ENCODE measurements at places on chromosomes 11 and 22. TPM values are rescaled to one million over a fixed set of nuclear protein-coding genes. Genes with fewer than 3 reads are reported as not detected.
A peak's percentile ranks its signal among the peaks of the same experiment; 100 is the strongest.

DNA sequence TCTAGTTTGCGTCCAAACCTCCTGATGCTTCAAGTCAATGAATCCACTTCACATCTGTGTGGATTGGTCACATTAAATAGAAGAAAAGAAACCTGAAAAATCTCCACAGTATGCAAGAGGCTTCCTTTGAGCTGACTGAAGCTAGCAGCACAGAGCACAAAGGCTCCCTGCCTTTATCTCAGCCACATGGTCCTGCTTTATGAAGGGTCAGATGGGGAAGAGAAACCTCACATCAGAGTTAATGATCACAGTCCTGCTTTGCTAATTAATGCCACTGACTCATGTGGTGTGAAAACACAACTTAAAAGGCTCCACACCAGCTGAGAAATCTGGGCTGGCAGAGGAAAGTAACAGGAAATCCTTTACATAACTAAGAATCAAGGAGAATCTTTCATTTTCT is 1291.0 kb downstream of the LRRC4C start:
- DNase-seq, result no peak

DNA sequence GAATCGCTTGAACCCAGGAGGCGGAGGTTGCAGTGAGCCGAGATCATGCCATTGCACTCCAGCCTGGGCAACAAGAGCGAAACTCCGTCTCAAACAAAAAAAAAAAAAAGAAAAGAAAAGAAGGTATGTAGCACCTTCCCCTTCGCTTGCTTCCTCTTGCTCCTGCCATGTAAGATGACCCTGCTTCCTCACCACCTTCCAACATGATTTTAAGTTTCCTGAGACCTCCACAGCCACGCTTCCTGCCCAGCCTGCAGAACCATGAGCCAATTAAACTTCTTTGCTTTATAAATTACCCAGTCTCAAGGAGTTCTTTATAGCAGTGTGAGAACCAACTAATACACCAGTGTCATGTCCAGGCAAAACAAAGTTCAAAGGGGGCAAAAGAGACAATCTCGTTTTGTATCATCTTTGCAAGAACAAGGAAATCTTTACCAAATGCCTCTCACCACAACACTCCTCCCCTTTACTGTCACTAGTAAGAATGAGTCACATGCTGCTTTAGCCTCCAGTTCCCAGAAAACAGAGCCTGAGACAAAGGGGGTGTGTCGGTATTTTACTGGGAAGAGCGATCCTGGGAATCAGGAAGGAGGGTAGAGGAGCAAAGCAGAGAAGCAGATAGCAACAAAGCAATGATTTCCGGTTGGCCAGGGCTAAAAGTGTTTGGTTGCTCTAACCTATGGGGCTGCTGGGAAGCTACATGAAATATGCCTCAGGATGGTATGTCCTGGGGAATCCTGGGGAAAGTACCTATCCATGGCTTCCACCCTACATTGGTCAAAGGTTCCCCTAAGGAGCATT is 10.5 kb upstream of the MCHR1 start:
- DNase-seq, result peak; percentile 72

- DNase-seq, result no peak
Measured at GRCh38 chr11:293852-294661, 5.1 kb downstream of the PGGHG start.

GRCh38 chr22:30191040-30191701 is 55.4 kb downstream of the LIF start:
- DNase-seq, result no peak

GRCh38 chr11:126863294-126863997 is 137.1 kb downstream of the KIRREL3 start:
- DNase-seq, result no peak

DNA sequence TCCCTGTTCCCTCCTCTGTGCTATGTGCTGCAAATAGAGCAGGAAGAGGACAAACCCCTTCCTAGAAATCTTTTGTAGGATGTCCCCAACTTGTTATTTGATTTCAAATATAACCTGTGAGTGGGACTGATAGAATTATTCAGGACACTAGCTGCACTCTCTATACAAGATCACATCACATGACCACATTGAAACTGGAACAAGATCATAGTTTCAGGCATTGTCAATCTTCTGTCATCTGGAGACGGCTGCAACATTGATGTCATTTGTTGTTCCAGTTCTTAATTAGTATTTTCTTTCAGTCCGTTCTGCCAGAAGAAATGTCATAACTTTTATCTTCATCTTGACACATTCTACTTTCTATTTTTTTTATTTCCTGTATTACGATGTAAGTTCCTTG is 89.3 kb downstream of the GRIA4 start:
- no peak for DNase-seq

GRCh38 chr11:125157118-125157733 is 7.3 kb upstream of the PKNOX2 start:
- no peak for DNase-seq

DNA sequence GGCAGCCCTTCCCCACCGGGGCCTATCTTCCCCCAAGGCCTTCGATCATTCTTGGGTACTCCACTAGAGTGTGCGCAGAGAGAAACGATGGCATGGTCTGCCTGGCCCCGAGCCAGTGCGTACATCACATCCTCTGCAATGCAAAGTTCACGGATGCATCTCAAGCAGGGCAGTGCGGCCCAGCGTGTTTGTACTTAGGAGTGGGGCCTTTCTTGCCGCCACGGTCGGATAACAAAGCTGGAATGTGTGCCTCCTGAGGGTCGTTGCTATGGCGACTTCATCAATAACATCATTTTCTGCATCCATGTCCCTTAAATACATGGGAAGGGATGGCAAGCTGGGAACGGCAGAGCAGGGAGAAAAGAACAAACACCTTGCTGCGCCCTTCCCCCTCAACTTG is 73.9 kb downstream of the SCUBE1 start:
- DNase-seq, result no peak

- DNase-seq, result no peak
Measured at GRCh38 chr22:24926849-24927579, 19.5 kb downstream of the LHFPL7 start.

- no peak for DNase-seq
Measured at GRCh38 chr11:46729110-46730027, 10.4 kb downstream of the F2 start.

GRCh38 chr11:102138670-102139069 is 28.4 kb downstream of the YAP1 start:
- no peak for DNase-seq

- DNase-seq, result no peak
Measured at GRCh38 chr11:40417627-40418026, 1041.8 kb downstream of the LRRC4C start.

- DNase-seq, result no peak
Measured at GRCh38 chr11:121886996-121887395, 229.0 kb downstream of the BLID start.

DNA sequence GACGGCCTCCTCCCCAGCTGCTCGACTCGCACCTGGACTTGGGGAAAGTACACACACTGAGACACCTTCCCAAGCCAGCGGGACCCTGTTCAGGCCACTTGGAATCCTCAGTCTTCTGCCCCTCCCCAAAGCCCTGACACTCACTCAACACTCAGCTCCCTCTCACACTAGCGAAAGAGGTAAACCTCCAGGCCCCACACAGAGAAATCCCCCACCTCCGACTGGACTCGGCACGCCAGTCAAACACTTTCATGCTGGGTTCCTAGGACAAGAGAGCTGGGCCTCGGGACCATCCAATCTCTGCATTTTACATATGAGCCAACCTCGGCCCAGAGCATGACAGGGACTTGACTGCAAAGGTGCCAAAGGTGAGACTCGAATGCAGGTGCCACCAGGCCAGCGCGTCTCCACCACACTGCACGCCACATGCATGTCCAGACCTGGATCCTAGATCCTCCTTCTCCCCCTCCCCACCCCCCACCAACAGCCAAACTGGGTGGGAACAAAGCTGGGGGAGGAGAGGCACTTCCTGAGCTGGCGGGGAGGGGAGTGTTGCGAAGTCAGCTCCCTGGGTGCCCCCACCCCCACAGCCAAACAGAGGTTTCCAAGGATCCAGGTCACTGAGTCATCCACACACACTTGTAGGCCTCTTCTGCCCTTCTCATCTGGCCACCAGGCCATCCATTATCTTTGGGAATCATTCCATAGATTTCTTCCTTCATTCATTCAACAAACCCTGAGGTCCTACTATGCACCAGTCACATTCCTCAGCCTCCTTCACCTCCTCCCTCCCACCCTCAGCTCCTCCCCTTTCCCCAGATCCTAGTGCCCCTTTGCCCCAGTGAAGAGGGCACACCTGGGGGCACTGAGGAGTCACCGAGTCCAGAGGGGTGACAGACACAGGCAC is 10.7 kb upstream of the CD5 start:
- no peak for DNase-seq

DNA sequence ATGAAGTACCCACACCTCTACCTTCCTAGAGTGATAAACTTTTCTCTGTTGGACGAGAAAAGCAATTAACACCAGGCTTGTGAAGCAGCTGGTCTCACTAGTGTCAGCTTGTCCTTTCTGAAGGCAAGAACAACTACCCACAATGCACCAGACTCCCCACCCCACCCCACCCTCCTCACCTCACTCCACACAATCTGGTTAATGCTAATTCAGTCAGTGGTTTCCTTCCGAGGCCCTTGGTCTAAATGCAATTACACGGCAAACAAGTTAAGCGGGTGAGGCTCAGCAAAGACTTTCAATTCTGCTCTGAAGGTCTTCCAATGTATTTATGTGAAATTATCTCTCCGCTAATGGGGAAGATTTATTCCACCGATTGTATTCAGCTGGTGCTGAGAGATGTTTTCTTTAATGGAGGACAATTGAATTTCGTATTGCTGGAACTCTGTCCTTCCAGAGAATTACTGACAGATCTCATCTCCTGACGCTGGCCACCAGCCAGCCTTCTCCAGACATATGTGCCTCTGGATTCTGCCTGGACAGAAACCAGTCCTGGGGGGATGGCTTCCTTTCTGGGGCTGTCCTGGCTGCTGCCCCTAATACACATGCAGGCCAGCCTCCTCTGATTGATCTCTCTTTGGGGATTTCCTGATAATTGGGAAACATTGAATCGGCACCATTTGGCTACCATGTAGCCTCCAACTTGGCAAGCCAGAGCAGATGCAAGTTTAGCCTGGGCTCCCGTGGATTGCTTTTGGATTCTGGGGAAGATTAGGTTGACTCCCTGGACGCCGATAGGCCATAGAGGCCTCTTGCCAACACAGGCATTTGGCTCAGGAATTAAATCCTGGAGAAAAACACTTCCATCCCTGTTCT is 165.8 kb upstream of the NARS2 start:
- DNase-seq, result no peak

- DNase-seq, result no peak
Measured at GRCh38 chr11:109123816-109124787, 297.9 kb upstream of the C11orf87 start.

- DNase-seq, result no peak
Measured at GRCh38 chr22:50508897-50509296, 873 bp downstream of the NCAPH2 start.

GRCh38 chr11:15139096-15139770 is 24.5 kb downstream of the INSC start:
- DNase-seq, result no peak

DNA sequence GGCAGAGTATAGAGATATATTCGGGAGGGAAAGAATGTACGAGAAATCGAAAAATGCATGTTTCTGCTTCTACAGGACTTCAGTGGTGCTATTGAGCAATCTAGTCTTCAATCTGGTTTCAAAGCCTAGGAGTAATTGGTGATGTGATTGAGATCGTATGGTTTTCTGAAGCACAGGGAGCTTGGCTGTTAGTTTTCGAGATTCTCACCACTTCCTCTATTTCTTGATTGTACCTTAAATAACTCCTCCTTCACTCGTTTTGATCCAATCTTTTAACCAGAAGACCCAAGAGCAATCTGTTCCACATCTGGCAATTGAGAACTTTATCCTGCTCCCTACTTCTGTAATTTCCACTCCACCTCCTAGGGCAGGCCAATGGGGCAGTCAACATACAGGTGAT is 518 bp downstream of the CCDC179 start:
- DNase-seq, result no peak

DNA sequence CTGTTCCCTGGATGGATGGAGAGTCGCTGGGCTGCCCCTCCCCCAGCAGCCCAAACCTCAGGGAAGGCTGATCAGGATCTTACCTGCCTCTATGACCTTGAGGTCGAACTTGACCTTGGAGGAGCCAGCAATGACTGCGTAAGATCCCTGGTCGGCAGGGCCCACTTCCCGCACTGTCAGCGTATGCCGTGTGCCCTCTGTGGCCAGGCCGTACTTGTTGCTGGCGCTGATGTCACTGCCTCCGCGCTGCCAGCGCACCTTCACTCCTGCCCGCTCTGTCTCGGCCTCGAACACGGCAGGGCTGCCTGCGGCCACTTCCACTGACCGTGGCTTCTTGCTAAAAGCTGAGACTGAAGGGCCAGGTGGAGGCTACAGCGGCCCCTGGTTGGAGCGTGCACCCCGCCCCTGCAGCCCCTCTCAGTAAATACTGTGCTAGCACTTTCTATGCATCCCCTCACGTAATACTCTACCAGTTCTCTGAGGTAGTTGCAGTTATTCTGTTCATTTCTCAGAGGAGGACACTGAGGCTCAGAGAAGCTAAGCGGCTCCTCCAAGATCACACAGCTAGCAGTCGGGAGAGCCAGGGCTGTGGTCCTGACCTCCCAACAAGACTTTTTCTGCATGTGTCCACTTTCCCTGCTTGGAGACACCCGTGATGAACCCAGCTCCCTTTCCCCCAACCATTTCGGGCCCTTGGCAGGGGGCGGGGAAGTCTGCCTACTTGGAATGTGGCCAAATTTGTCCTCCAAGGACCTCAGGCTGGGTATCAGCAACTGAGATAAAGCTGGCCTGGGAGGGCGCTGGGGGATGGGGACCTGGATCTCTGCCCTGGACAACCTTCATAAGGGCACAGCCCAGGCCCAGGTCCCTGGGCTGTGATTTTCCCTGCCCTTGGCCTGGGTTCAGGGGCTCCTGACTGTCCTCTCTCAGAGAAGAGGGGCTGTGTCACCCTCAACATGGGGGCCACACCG is 1.1 kb downstream of the MYBPC3 start:
- no peak for DNase-seq

- DNase-seq, result no peak
Measured at GRCh38 chr11:975827-976226, 50.2 kb downstream of the AP2A2 start.

GRCh38 chr11:72752088-72752914 is at the start of gene ARAP1:
Gene ARAP1 (minus strand): TSS chr11:72752408. CDS start chr11:72727128, 25,280 bp downstream.
- DNase-seq, result no peak

RAB38 gene
- 10.9 TPM for total RNA-seq

KCNK4 gene
- total RNA-seq, result not detected

B4GALNT4 gene
- total RNA-seq, result 1.5 TPM

NPTXR gene
- 0.32 TPM for total RNA-seq

SCGB2A2 gene
- not detected for total RNA-seq

HOATZ gene
- not detected for total RNA-seq

CENPM gene
- total RNA-seq, result 22.1 TPM

CYTH4 gene
- total RNA-seq, result 0.11 TPM

All from pulmonary artery endothelial cell (primary cell).